CMK (cell line): ENCODE measurements at places on chromosomes 1 and 21.

DNA sequence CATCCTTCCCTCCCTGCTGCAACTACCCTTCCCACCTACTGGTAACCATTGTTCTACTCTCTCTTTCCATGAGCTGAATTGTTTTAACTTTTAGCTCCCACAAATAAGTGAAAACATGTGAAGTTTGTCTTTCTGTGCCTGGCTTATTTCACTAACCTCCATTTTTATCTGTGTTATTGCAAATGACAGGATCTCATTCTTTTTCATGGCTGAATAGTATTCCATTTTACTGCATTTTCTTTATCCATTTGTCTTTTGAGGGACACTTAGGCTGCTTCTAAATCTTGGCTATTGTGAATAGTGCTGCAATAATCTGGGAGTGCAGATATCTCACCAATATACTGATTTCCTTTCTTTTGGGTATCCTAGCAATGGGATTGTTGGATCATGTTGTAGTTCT is 80.6 kb downstream of the NOS1AP start:
- DNase-seq: no peak

GRCh38 chr1:238690415-238690814 is 696.0 kb upstream of the CHRM3 start:
- DNase-seq: no peak

DNA sequence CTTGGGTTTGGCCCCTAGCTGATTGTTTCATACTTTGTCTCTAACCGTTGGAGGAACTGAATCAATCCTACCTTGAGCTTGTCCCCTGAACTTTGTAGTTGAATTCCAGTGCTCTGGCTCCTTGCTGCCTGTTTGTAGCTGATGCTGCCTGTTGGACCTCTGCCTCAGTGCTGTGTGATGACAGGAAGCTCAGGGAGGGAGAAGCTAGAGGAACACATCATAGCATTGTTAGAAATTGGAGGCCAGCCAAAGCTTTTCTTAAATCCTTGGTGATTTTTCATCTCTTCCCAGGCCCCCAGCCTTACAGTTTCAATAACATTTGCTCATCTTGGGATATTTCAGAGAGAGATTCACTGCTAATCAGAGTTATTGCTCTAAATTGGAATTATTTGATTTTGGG is 34.0 kb downstream of the MACF1 start:
- DNase-seq: no peak

DNA sequence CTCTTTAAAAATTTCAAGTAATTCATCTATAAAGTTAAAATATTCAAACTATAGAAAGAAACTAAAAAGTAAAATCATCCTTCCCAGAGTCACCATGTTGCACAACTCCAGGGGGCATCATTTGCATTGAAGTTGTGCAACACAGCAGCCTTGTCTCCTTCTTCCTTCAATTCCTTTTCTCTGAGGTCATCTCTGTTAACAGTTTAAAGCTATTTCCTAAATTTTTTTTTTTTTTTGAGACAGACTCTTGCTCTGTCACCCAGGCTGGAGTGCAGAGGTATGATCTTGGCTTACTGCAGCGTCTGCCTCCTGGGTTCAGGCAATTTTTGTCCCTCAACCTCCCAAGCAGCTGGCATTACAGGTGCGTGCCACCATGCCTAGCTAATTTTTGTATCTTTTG is 7.1 kb downstream of the RHBG start:
- DNase-seq: no peak

GRCh38 chr21:36419241-36419640 is 34.0 kb downstream of the CHAF1B start:
- no peak for DNase-seq

DNA sequence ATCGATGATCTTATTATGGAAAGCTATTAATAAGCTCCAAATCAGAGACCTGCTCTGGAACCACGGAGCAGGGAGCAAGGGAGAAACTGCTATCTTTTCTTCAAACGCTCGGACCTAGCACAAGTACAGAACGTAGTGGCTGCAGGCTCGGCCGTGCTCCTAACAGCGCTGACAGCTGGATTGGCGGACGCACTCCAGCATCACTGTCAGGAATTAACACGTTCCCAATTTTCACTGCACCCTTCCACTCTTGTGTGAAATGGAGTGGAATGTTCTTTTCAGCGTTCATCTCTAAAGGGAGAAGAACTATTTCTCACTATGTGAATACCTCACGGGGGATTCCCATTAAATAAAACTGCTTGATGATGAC is 106.9 kb downstream of the ZNF281 start:
- no peak for DNase-seq

DNA sequence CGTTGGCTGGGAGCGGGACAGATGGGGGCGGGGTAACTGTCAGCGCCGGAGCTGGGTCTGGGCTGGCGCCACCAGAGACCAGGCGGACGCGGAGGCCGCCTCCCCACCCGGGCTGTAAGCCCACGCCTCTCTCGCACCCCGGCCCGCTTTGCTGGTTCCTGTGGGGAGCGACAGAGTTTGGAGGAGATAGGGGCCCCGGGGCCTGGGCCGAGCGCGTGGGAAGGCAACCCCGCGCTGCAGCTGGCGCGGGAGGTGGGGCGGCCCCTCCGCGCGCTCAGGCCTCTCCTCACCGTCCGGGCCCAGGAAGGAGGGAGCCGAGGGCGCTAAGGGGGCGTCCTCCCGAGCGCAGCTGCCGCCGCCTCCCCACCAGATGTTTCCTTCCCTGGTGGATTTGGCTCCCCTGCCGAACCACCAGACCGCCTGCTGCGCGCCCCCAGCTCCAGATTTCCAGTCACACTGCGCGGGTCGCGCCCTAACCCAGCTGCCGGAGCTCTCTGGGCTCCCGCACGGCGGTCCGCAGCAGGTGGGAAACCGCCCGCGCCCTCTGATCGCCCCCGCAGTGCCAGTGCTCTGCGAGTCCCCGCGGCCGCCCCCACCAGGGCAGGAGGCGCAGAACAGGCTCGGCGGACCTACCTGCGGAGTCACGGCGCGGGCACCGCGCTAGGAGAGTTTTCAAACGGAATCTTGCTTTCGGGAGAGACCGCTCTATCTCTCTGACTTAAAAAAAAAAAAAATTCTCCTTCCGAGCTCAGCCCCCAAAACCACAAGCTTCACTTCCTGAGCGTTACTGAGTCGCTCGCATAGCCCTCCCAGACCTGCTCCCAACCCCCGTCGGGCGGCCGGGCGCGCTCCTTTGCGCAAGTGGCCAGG is 1.1 kb downstream of the GFI1 start:
- peak; percentile 32 for DNase-seq
